Panc1 (cell line): ENCODE measurements at places on chromosomes 6 and 20. TPM values are rescaled to one million over a fixed set of nuclear protein-coding genes. Genes with fewer than 3 reads are reported as not detected.

ATP6V1G2 gene
- 0.98 TPM for total RNA-seq

ATP9A gene
- total RNA-seq = 8.7 TPM

TUBB2B gene
- 22.7 TPM for total RNA-seq

ETV7 gene
- total RNA-seq = 2.0 TPM

HNF4A gene
- 0.28 TPM for total RNA-seq

CRISP3 gene
- total RNA-seq = not detected

SLC26A8 gene
- total RNA-seq = not detected

CAP2 gene
- 37.0 TPM for total RNA-seq

UNC5CL gene
- 0.36 TPM for total RNA-seq

TAAR9 gene
- total RNA-seq = not detected

KCNB1 gene
- 11.1 TPM for total RNA-seq

REM1 gene
- not detected for total RNA-seq

TRIM31 gene
- total RNA-seq = not detected

PROKR2 gene
- total RNA-seq = not detected

ZGPAT gene
- 35.8 TPM for total RNA-seq

SLC32A1 gene
- total RNA-seq = not detected

LKAAEAR1 gene
- total RNA-seq = 0.67 TPM

BMP7 gene
- total RNA-seq = 11.5 TPM

OR2J3 gene
- not detected for total RNA-seq

CST9 gene
- not detected for total RNA-seq

HLA-DOA gene
- 0.08 TPM for total RNA-seq

DOK5 gene
- 0.18 TPM for total RNA-seq

NNAT gene
- not detected for total RNA-seq

SLC17A2 gene
- total RNA-seq = not detected

LSM2 gene
- total RNA-seq = 89.7 TPM

SAMD5 gene
- total RNA-seq = 0.23 TPM

CDYL gene
- 61.4 TPM for total RNA-seq
